ENCODE measurements at places on chromosomes 12 and 14.

- DNase-seq: no peak
These were observed 20.1 kb upstream of the ANO2 start for GRCh38 chr12:5964913-5965900.

DNA sequence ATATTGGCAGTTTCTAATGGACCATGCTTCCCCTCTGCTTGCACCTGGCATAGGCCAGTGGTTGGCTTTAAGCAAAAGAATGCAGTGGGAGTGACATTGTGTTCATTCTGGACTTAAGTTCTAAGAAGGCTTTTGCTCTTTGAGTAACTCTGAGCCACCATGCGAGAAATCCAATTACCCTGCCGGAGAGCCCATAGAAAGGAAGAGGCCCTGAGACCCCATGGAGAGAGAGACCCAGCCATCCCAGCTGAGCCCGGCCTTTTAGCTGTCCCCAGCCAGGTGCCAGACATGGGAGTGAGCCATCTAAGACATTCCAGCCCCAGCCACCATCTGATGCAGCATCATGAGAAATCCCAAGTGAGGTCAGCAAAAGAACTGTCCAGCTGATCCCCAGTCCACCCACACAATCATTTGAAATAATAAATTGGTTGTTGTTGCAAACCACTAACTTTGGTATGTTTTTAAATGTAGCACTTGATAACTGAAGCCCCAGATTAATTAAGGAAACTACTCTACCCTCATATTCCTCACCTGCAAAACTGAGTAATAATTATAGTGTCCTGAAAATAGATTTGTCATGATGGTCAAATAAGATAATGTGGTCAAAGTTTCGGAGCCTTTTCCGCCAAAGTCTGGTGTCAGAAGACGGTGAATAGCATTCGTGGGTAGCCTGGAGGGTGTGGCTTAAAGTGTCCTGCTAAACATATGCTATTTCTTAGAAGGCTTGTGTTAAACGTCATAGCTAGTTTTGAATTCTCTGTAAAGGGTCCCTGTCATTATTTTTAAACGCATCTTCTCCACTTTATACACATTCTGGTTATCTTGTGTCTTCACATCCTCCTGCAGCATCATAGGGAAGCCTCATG is 166.6 kb upstream of the PELI2 start:
- DNase-seq: no peak

DNA sequence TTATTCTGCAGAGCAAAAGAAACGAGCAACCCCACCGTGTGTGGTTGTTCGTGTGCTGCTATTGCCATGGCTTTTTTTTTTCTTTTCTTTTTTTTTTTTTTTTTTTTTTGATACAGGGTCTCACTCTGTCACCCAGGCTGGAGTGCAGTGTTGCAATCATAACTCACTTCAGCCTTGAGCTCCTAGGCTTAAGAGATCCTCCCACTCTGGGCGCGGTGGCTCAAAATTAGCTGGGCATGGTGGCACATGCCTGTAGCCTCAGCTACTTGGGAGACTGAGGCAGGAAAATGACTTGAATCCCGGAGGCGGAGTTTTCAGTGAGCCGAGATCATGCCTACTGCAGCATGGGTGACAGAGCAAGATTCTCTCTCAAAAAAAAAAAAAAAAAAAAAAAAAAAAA is 144.2 kb downstream of the ESR2 start:
- DNase-seq: no peak

- DNase-seq: peak; percentile 53
These were observed 311.9 kb downstream of the DUSP6 start for GRCh38 chr12:89040146-89040964.

DNA sequence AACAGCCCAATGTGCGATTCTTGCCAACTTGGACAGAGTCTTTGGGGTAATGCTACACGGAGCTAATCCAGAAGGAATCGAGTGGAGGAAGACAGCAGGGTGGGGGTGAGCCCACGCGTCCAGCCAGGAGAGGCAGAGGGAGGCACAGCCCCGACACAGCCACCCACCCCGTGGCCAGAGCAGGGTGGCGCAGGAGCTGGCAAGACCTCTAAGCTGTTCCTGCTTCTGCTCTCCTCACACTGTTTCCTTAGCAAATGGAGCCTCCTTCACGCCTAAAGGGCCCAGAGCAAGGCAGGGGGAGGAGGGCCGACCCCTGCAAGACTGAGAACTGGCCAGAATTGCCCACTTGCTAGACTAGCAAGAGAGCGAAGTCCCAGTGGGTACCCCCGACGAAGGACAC is 91.5 kb downstream of the FBXL14 start:
- no peak for DNase-seq

DNA sequence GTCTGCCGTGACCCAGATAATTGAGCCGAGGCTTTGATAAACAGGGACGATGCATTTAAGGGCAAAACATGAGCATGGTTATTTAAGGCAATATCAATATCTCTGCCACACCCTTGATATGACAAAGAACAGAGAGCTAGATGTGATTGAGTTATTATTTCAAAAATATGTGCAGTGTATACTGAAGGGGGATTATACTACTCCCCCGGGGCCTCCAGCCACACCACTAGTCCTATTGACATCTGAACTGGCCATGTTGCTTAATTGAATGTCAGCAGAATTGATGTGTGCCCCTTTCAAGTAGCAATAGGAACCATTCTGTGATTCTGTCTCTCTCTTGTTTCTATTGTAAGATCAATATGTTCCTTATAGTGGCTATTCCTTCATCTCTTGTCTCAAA is 794.8 kb upstream of the SEL1L start:
- no peak for DNase-seq

DNA sequence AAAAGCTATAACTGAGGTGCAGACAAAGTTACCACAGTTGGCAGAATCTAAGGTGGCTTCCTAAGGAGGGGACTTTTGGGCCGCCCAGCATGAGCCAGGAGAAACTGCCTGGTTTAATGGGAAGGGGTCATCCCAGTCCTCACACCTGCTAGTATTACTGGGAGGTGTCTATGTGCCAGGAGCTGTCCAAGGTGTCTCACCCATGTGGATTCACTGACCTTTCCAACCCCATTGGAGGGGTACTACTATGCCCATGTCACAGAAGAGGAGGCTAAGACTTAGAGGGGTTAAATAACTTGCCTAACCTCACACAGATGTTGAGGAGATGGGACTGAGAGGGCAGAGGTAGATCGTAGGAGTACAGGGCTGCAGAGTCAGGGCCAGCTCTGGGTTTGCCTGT is 10.2 kb downstream of the ABCB9 start:
- DNase-seq: no peak

GRCh38 chr12:6968426-6968825 is 2.0 kb downstream of the PHB2 start:
- DNase-seq: no peak

GRCh38 chr14:104888489-104889374 is 23.7 kb downstream of the CEP170B start:
- DNase-seq: no peak

GRCh38 chr12:111190741-111191526 is 178.0 kb downstream of the PHETA1 start:
- DNase-seq: no peak

DNA sequence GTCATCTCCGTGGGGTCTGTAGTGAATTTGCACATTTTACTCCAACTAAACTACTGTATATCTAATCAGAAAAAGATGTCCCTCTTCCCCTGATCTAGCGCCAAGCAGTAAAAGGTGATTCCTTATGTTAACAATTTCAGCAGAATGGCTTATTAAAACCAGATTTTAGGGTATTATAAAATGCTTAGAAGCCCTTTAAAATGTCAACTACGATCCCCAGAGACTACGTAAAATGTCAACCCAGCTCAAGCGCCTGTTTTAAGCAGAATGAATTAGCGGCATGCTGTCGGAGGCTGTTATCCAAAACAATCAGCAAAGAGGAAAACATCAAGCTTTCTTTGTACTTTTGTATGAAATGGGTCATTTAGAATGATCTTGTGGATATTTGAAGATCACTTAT is 408.9 kb downstream of the SOX5 start:
- DNase-seq: no peak

- peak; percentile 66 for DNase-seq
These were observed 23.5 kb upstream of the GPRC5D start for GRCh38 chr12:12975322-12976077.

DNA sequence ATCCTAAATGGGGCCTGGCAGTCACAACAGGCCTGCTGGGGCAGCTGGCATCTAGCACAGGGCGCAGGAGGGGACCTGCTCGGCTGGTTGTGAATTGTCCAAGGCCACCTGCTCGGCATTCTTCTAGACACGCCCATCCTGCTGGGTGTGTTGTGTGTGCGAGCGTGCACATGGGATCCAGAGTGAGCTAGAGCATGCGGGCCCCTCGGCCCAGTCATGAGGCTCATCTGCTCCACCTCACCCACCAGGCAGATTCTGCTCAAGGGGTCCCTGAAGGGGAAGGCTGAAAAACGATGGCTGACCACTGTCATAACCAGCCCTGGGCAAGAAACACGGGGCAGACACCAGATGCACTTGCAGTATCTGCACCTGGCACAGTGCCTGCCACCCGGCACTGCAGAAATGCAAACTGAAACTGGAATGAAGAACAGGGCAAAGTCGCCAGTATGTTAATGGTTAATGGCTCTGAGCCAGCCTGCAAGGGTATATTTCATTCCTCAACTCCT is 31.8 kb downstream of the MAX start:
- DNase-seq: no peak
